ENCODE measurements at places on chromosomes 2 and 18.

DNA sequence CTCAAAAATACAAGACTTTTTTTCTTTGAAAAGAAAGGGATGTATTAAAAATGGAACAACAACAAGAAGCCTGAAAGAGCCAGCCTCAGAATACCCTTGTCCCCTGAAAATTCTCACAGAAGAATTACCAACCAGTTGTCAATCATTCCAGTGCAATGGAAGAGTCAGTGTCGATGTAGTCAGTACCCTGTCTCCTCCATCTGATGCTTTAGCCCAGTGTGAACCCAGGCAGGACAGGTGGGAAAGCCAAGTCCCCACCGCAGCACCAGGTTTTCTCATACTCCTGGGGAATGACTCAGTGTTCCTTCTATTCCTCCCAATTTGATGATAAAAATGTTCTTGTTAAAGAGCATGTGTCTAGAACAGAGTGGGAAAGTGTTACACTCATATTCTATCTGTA, 332.0 kb upstream of the CHAC2 start:
- no peak for DNase-seq

DNA sequence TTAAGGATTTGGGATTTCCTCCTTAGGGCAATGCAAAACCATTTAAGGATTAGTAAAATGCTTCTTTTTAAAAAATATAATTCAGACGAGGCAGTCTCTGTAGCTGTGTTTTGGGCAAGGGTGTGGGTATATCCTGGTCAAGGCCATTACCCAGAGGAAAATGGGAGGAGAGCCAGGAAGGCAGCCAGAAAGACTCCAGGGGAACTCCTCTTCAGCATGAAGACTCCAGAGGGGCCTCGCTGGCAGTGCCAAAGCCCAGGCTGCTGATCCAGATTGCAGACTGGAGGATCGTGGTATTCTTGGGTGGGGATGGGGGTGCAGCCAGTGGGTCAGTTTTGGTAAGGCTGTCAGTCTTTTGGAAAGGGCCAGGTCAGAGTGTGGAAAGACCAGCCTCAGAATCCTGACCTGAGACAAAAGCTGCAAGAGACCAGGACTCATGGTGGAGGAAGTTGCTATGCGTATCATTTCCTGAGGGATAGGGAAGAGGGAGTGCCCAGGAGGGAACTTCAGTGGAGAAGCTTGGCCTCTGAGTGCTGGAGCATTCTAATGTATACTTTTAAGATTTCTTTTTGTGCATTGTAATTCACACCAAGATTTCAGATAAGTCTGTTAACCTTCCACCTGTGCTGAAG, 20.9 kb upstream of the RAB11FIP5 start:
- DNase-seq, result no peak

DNA sequence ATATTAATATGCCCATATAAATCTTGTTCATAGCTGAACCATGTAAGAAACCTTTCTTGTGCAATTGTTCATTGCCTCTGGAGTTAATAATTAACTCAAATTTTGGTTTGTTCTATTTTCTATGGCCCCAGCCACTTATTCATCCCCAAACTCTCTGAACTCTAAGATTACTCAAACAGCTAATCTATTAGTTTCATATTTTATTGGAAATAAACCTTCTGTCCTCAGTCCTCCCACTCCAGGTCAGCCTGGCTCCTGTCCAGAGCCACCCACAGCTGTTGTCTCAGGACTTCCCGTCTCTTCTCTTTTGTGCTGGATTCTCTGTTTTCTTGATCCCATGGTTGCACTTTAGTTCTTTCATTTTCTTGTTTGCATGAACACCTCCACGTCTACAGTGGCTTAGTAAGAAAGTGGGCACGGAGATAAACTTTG, 4.4 kb upstream of the RNF103 start:
- no peak for DNase-seq

GRCh38 chr2:205903549-205904129, 182.3 kb downstream of the INO80D start:
- DNase-seq, result no peak

- DNase-seq, result no peak
Measured at GRCh38 chr2:174210862-174211261, 37.5 kb downstream of the OLA1 start.

- DNase-seq, result no peak
Measured at GRCh38 chr2:101677658-101678057, 19.8 kb upstream of the MAP4K4 start.

GRCh38 chr2:27844821-27845255, 45.3 kb downstream of the RBKS start:
- no peak for DNase-seq

DNA sequence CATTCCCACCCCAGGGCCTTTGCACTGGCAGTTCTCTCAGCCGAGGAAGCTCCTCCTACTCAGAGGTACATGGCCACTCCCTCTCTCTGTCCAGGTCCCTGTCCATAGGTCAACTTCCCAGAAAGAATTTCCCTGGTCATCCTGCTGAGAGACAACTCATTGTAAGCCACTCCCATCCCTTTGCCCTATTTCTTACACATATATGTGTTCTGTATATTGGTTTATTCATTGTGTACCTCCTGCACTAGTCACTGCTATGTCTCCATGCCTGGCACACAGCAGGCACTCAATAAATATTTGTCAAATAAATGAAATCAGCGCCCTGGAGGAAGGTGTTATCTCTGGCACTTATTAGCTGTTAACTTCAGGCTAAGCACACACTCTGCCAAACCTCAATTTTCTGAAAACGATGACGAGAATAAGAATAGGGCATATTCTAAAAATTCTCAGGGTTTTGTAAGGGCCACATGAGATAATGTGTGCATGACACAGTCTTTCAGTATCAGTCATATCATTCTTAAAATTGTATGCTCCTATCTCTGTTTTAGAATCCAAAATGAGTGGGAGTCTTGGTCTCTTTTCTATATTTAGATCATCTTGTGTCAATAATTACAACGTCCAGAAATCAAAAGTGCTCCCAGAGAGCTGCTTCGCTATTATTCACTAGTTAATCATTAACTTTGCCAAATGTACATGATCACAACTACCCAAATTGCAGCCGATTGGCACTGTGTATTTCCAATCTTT, 198.0 kb downstream of the ALK start:
- DNase-seq, result no peak

- no peak for DNase-seq
Measured at GRCh38 chr2:226656367-226656766, 143.3 kb downstream of the IRS1 start.

GRCh38 chr2:191410646-191411436, 165.6 kb downstream of the MYO1B start:
- no peak for DNase-seq

GRCh38 chr2:224038049-224038829, 847 bp downstream of the SERPINE2 start:
- no peak for DNase-seq

DNA sequence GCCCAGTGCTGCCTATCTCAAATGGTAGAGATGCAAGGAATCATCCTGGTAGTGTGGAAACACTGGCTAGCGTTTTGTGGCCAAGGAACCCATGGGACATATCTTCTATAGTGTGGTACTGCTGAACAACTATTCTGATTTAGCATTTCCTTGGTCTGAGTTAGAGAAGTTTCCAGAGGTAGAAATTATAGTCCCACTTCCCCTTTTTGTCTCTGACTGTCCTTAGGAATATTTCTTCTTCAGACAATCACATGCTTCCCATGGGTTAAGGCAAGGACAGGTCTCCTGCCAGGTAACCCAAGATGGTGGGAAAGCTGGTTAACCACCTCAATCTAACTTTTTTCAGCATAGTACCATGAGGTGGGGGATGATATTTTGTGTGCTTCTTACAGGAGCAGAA, 729.5 kb upstream of the LRRTM4 start:
- DNase-seq, result no peak

DNA sequence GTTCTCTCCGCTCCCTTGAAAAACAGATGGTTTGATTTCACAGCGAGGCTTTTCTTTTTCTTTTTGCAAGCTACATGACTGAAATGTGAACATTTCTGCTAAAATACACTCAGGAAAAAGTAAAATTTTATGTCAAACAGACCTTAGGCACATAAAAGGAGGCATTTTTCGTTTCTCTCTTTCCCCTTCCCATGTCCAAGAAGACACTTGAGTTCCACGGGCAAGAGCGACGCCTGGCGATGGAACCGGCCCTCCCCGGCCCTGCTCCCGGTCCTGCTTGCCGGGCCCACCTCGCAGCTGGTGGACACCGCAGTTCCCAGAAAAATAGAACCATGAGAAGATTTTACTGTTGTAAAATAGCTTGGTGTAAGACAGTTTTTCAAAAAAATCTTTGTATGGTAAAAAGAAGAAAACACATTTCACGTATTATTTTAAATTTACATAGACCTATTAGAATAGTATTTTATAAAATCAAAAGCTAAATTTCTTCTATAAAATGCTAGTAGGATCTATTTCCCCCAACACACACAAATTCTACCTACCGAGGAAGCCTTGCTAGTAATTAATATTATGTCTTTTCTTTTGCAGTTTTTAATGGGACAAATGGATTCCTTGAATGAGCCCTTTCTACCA, 2.3 kb upstream of the ALKAL2 start:
- no peak for DNase-seq

DNA sequence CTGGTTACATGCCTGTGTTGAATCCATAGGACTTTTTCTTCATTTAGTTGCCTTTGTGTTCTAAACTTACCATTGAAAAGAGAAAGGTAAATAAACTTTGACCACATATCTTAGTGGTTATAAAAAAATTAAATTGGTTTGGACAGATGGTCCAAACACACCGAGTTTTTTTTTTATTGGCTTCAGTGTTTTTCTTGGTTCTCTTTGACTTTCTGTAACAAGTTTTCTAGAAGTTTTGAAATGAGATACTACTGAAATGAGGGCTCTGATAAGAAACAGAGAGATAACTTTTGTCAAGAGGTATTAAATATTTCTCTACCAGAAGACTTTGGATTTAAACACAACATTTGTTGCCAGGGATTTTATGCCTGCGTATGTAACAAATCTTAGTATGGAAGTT, 20.7 kb downstream of the SPTBN1 start:
- DNase-seq, result no peak

- no peak for DNase-seq
Measured at GRCh38 chr2:61689568-61689967, 151.4 kb upstream of the XPO1 start.

DNA sequence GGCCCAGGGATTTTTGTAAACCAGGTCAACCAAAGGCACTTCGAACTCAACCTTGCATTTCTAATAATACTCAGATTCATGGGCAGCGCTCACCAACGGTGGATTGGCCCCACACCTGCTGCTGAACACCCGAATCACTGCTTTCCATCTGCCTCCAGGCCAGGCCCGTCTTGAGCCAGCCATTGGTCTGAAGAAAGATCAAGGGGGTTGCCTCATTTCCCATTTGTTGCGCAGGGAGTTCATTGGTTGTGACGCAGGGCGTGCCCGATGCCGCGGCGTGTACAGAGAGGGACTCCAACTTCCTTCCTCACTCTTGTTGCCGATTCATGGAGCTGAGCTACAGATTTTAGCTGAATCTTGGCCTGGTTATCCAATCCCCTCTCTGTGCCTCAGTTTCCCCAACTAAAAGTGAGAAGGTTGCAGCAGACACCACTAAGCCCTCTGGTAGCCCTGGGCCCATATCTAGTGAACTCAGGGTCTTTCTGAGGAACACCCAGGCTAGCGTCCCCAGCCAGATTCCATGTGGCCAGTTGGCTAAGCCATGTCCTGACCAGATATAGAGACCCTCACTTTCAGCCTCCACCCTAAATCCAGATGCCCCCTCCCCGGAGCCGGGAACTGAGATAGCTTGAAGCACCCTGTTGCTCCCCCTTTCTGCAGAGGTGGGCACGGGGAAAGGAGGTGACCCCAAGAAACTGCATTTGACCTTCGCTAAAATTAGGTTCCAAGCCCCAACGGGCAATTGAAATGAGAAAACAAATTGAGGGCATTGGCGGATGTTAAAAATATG, 60.9 kb upstream of the HPCAL1 start:
- no peak for DNase-seq

GRCh38 chr2:24891201-24891600, 28.8 kb downstream of the ADCY3 start:
- no peak for DNase-seq

GRCh38 chr18:79305911-79306310, 89.8 kb upstream of the NFATC1 start:
- DNase-seq, result no peak

- DNase-seq, result no peak
Measured at GRCh38 chr2:110770959-110771431, 38.6 kb downstream of the ACOXL start.

- DNase-seq, result no peak
Measured at GRCh38 chr18:62386601-62387000, 61.5 kb downstream of the TNFRSF11A start.

DNA sequence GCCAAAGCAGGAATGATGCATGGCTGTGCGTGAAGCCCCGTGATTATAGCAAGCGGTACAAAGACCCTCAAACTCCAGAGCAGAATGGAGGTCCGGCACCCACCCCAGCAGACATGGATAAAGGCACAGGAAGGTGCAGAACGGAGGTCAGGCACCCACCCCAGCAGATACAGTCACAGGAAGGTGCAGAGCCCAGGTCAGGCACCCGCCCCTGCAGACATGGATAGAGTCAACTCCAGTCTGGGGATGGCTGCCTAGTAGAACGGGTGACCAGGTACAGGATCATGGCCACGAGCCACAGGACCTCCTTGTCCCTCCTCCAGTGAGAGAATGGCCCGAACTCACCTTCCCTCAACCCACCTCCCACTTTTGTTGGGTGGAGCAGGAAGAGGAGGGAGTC, 318.3 kb upstream of the SALL3 start:
- no peak for DNase-seq

Measured in cerebellar nuclear complex (tissue), 1 donor.